H1 (cell line): ENCODE measurements at places on chromosomes 4 and X.

- no peak overlapping the region for H3K27ac ChIP-seq
- no peak for DNase-seq
- no peaks in the 10 kb centered on the region for H3K27me3 ChIP-seq
- H3K4me3 ChIP-seq = no peak overlapping the region
- H3K36me3 ChIP-seq = peaks cover 8% of the 10 kb centered on the region; the same call in 1 of the 2 replicates
- no peaks in the 10 kb centered on the region for H3K4me1 ChIP-seq
Observed at GRCh38 chr4:185339941-185340340, 55.8 kb downstream of the LRP2BP start.

DNA sequence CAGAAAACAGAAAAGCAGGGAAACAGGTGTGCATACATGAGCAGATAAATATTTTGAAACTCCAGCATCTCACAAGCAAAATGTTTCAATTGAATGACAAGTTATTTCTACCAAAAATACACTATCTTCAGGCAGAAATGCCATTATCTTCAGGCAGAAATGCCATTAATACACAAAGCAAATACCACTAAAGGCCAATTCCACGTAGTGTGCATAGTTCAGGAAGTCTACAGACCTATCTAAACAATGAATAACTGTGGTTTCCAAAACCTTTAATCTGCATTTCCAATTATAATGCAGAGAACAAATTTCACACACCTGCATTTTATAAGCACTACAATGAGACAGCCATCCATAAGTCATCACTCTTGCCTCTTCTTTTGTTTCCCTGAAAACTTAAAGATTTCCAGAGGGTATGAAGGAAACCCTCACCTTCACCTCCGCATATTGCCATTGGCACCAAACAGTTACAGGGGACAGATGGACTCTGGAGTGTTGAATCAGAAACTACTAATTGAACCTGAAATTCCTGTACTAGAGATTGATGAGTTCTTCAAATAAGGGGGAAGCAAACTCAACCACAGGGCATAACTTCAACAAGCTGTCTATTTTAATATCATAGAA, 179.0 kb downstream of the PDGFC start:
- no peaks in the 10 kb centered on the region for H3K36me3 ChIP-seq
- no peaks in the 10 kb centered on the region for H3K27me3 ChIP-seq
- no peak overlapping the region for H3K27ac ChIP-seq
- H3K4me3 ChIP-seq = no peak overlapping the region
- H3K4me1 ChIP-seq = no peaks in the 10 kb centered on the region

- no peaks in the 10 kb centered on the region for H3K36me3 ChIP-seq
- peaks cover 5% of the 10 kb centered on the region for H3K4me1 ChIP-seq
- H3K27me3 ChIP-seq = no peaks in the 10 kb centered on the region
- DNase-seq = no peak
- H3K27ac ChIP-seq = no peak overlapping the region
Observed at GRCh38 chr4:118993333-118993732, 104.7 kb downstream of the SYNPO2 start.

DNA sequence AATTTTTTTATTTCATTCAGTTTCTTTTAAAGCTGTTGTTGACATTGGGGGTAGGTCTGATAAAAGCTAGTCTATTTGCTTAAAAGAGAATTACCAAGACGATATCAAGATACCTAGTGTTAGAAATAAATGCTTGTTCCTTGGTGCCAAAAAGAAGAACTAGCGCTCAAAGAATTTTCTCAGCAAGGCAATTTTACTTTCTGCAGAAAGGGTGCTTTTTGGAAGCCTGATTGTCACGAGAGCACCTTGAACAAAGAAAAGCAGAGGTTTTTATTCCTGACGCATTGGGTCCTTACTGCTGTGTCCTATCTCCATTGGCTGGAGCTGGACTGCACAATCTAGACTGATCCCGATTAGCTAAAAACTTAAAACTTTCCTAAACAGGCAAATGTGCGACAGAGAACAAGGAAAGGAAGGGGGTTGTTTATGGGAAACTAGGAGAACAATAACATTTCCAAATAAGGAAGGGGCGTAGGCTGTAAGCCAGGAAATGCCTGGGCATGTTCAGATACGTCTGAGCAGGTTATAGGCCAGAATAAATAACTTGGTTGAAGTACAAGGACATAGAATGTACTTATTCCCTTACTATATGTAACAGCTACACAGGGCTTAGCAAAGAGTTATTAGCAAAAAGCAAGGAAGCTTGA, 50.3 kb upstream of the STPG2 start:
- no peak overlapping the region for H3K27ac ChIP-seq
- H3K4me3 ChIP-seq = no peak overlapping the region
- H3K36me3 ChIP-seq = no peaks in the 10 kb centered on the region
- no peaks in the 10 kb centered on the region for H3K4me1 ChIP-seq
- no peak for DNase-seq

- H3K4me3 ChIP-seq = no peak overlapping the region
- H3K4me1 ChIP-seq = no peaks in the 10 kb centered on the region; the same call in none of the 2 replicates
- no peak for DNase-seq
- no peaks in the 10 kb centered on the region for H3K27me3 ChIP-seq
- H3K36me3 ChIP-seq = no peaks in the 10 kb centered on the region
Observed at GRCh38 chrX:129665916-129666644, 11.3 kb upstream of the APLN start.

DNA sequence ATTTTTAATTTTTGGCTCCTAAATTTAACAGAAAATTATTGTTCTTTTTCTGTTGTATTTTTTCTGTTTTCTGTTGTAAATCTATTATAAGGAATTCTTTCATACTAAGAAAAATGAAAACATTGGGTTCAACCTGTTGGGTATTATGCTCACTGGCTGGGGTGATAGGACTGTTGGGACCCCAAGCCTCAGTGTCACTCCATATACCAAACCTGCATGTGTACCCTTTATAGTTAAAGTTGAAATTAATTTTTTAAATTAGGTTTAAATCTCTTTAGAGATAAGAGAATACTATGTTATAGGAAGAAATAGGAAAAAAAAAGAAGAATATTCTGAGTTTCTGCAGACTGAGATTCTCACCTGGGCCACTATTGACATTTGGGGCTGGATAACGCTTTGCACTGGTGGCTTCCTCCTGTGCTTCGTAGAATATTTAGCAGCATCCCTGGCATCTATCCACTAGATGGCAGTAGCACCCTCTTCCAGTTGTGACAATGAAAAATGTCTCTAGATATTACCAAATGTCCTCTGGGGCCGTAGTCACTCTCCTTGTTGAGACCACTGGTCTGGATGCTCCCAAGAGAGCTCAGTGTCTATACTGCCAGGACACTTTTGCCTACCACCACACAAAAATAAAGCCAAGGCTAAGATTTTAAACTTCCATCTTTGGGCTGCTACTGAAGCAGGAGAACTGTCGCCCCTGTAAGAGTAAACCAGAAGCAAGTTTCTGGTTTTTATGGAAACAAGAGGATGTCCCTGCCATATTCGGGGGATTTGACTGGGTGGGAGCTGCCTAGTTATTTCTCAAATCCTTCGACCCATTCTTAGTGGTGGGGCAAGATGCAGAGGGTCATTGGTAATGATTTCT, 22.4 kb upstream of the CLTRN start:
- no peak overlapping the region for H3K4me3 ChIP-seq
- no peaks in the 10 kb centered on the region for H3K4me1 ChIP-seq

DNA sequence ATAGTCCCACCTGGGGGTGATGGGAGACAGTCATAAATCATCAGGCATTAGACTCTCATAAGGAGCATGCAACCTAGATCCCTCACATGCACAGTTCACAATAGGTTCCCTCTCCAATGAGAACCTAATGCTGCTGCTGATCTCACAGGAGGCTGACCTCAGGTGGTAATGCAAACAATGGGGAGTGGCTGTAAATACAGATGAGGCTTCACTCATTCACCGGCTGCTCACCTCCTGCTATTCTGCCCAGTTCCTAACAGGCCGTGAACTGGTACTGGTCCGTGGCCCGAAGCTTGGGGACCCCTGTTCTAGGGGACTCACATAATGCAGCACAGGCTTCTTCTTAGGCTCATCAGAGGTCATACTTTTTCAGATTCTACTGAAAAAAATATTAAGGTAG, 625.9 kb upstream of the AGA start:
- no peak overlapping the region for H3K27ac ChIP-seq
- DNase-seq = no peak
- H3K4me1 ChIP-seq = no peaks in the 10 kb centered on the region
- H3K36me3 ChIP-seq = no peaks in the 10 kb centered on the region
- no peak overlapping the region for H3K4me3 ChIP-seq

DNA sequence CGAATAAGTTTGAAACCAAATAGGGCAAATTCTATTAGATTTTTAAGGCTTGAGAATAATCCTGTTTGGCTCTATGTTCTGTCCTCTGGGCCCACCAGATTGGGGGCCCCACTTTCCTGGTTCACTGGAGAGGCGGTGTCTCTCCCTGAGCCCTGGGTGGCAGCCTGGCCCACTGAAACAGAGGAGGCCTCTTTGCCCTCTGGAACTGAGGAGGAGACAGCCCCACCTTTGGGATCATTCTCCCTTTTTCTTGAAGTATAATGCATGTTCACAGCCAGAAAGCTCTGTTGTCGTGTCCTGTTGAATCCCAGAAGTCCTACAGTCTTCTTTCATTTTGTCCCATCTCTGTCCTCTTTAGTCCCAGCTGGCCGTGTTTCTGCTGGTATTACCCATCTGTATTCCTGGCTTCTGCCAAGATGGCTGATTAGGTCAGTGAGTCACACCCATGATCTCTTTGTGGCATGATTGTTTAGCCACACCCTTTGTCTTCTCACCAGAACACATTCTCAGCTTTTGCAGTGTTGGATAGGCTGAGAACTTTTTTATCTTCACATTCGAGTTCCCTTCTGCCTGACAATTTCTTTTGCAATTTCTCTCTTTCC, 8.1 kb upstream of the TBC1D25 start:
- H3K4me3 ChIP-seq = no peak overlapping the region
- H3K4me1 ChIP-seq = no peaks in the 10 kb centered on the region
- no peak overlapping the region for H3K27ac ChIP-seq
- no peak for DNase-seq
- no peaks in the 10 kb centered on the region for H3K27me3 ChIP-seq
- peaks cover 30% of the 10 kb centered on the region for H3K36me3 ChIP-seq

GRCh38 chrX:31670245-31670644, 598.4 kb upstream of the FTHL17 start:
- H3K36me3 ChIP-seq = no peaks in the 10 kb centered on the region
- no peaks in the 10 kb centered on the region for H3K4me1 ChIP-seq
- no peak for DNase-seq
- no peak overlapping the region for H3K27ac ChIP-seq

DNA sequence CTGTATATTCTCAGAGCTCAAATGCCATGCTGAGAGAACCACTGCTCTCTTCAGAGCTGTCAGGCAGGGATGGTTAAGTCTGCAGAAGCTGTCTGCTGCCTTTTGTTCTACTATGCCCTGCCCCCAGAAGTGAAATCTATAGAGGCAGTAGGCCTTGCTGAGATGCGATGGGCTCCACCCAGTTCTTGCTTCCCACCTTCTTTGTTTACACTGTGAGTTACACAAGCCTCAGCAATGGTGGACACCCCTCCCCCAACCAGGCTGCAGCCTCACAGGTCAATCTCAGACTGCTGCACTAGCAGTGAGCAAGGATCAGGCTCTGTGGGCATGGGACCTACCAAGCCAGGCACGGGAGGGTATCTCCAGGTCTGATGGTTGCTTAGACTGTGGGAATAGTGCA, 271.6 kb downstream of the CENPC start:
- H3K27ac ChIP-seq = no peak overlapping the region
- no peaks in the 10 kb centered on the region for H3K36me3 ChIP-seq
- H3K27me3 ChIP-seq = no peaks in the 10 kb centered on the region

GRCh38 chrX:84133023-84133422, 55.0 kb downstream of the RPS6KA6 start:
- no peaks in the 10 kb centered on the region for H3K36me3 ChIP-seq
- H3K27me3 ChIP-seq = no peaks in the 10 kb centered on the region
- H3K4me3 ChIP-seq = no peak overlapping the region
- no peak for DNase-seq
- no peak overlapping the region for H3K27ac ChIP-seq
- no peaks in the 10 kb centered on the region for H3K4me1 ChIP-seq

GRCh38 chrX:48468247-48468671, 1.8 kb downstream of the SLC38A5 start:
- no peak overlapping the region for H3K27ac ChIP-seq
- peaks cover 3% of the 10 kb centered on the region; the same call in 1 of the 2 replicates for H3K36me3 ChIP-seq
- no peaks in the 10 kb centered on the region for H3K27me3 ChIP-seq
- H3K4me3 ChIP-seq = peak overlapping the region; percentile 66

DNA sequence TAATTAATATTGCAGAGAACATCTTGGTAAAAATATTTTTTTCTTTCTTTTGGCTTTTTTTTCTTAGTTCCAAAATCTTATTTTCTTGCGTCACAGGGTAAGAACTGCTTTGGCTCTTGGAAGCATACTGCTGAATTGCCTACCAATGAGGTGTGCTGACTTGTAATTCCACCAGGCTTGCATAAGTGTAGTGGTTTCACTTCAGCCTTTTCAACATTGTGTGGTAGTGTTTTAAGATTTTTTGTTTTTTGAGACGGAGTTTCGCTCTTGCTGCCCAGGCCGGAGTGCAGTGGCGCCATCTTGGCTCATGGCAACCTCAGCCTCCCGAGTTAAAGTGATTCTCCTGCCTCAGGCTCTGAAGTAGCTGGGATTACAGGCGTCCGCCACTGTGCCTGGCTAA, 42.4 kb downstream of the N4BP2 start:
- H3K36me3 ChIP-seq = peaks cover 15% of the 10 kb centered on the region
- no peak overlapping the region for H3K4me3 ChIP-seq
- H3K4me1 ChIP-seq = no peaks in the 10 kb centered on the region
- no peak overlapping the region for H3K27ac ChIP-seq
